Activated naive CD4-positive, alpha-beta T cell treated with anti-CD3 and anti-CD28 coated beads, Interleukin-2, amount 10 ng/mL, durations not matched to agents 7 days and 5 days (primary cell): ENCODE measurements at places on chromosomes 3 and 15.

DNA sequence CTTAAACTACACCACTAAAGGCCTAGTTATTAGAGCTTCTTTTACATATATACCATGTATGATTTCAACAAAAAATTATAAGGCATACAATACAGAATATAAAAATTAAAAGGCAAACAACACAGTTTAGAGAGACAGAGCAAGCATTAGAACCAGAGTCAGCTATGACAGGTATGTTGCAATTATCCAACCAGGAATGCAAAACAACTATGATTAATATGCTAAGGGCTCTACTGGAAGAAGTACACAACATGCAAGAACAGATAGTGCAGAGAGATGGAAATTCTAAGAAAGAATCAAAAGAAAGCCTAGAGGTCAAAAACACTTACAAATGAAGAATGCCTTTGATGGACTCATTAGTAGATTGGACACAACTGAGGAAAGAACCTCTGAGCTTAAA lies 39.6 kb downstream of the CCDC54 start:
- no peak for DNase-seq

GRCh38 chr15:42707873-42708544 lies 28.9 kb downstream of the CDAN1 start:
- no peak for DNase-seq

DNA sequence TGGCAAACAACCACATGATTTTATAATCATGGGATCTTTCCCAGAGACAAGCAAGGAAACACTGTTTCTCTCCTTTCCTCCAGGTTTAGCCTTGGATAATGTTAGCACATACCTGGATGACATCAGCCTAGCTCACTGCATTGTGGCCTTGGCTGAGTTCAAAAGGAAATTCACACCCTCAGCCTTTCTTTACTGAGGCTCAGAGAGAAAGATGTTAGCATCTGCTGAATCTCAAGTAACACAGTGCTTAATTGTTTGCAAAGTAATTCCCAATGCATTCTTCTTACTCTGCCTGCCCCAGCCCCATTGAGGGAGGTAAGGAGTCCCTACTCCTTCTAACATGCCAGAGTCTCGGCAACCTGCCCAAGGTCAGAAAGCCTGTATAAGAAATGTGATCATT lies 432.2 kb upstream of the LMCD1 start:
- DNase-seq: no peak

DNA sequence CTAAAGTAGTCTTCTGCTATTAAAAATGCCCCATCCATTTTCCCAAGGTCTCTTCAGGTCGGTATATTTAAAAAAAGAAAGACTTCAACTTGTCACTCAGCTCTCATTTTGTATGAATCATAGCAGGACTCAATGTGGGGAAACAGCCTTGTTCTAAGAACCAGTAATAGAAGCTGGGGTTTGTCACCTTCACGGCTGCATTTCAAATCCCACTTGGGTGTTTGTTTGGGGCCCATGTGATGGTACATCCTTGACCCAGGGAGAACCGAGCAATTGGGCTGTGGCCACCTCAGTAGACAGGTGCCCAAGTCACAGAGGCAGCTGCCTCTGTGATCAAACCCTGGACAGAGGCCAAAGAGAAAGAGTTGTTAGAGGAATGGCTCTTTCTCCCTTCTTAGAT lies 70.3 kb upstream of the ARL8B start:
- DNase-seq: no peak

DNA sequence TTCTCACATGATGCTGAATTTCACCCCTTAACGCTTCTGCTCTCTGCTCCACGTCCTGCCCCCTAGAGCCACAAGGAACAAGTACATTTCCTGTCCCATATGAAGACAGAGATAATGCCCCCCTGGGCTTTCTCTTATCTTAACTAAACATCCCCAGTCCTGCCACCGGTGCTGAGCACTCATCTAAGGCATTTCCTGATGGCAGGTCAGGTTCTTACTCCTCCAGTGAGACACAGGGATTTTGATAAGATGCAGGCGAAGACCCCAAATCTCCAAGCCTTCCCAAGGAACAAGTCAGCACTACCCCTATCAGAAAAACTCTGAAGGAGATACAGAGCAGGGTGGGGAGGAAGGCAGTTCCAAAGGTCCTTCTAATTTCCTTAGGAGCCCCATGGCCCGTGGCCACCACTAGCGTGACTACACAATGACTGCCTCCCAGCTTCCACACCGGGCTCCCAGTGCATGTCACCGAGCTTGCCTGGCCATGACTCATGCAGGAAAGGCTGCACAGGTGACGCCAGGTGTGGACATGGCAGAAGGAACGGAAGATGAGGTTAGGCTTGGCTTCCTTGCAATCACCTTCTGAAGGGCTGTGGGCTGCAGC lies 152.9 kb downstream of the XXYLT1 start:
- no peak for DNase-seq

DNA sequence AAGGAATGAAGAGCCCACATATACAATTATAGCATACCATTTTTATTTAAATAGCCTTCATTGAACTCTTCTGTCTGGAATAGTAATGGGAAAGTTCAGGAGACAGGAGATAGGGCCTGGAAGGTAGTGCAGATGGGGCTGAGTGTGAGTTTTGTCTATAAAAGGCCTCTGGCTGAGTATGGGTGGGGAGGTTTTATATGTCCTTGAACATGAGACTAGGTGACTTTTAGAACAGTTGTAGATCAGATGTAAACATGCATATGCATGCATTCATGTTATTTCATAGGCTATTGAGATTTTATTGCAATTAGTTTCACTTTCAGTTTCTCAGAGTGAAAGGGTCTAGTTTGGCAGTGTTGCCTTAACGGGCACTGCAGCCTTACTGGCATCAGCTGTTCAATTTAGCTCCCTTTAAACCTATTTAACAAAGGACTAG lies 27.1 kb downstream of the CGGBP1 start:
- DNase-seq: peak; percentile 40

DNA sequence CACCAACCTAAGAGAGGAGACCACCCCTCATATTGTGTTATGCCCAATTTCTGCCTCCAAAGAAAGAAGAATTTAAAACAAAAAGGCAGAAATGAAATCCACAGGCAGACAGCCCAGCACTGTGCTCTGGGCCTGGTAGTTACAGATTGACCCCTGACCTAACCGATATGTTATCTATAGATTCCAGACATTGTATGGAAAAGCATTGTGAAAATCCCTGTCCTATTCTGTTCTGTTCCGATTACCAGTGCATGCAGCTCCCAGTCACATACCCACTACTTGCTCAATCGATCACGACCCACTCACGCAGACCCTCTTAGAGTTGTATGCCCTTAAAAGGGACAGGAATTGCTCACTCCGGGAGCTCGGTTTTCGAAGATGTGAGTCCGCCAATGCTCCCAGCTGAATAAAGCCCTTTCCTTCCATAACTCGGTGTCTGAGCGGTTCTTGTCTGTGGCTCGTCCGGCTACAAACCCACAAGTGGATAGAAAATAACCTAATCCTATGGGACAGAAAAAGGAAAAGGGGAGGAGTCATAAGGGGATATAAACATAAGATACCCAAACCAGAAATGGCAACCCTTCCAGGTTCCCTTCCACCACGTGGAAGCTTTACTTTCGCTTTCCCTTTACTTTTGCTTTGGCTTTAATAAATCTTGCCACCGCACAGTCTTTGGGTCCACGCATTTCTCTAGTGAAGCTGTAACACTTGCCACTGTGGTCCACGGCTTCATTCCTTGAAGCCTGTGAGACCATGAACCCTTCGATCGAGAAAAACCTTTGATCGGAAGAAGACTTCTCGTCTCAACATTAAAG lies 1.7 kb upstream of the CFAP91 start:
- DNase-seq: peak; percentile 22

GRCh38 chr15:42604894-42605744 lies 29.7 kb downstream of the STARD9 start:
- no peak for DNase-seq

DNA sequence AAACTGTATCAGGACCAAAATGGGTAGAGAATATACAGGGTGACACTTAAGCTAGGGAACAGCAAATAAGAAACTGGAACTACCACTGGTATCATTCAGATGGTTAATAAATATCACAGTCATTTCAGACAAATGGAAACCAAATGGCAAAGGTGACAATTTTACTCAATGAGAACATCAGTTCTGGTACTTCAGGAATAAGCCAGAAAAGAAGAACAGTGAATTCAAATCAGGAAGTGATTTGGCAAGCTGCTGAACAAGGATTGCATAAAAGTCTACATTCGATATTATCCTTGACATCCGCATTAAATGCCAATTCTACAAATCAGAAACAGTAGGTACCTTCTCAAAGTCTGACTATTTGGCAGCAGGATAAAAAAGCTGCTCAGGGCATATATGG lies 23.5 kb upstream of the STIMATE start:
- DNase-seq: no peak

DNA sequence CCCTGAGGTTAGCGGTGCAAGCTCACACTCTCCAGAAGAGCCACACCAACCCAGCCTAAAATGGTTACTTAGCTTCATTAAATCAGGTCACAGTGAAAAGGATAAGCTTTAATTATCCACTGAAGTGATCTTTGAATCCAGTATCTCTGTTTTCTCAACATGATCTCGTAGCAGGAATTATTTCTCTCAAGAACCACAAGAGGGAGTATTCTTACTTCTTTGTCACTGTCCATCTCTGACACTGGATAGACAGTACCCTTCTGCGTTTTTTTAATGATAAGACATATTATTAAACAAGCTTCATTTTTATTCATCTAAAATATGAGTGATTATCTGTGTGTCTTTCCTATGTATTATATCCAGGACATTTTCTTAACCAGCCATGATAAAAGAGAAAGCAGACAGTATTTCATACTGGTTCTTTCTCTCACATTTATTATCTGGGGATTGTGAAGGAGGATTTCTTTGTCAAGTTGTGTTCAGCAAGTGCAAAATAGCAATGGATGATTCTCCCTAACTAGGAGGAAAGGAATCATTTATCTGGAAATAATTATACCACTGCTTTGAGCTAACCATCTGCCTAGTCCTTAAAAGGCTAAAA lies 105.4 kb upstream of the CCDC54 start:
- DNase-seq: no peak

DNA sequence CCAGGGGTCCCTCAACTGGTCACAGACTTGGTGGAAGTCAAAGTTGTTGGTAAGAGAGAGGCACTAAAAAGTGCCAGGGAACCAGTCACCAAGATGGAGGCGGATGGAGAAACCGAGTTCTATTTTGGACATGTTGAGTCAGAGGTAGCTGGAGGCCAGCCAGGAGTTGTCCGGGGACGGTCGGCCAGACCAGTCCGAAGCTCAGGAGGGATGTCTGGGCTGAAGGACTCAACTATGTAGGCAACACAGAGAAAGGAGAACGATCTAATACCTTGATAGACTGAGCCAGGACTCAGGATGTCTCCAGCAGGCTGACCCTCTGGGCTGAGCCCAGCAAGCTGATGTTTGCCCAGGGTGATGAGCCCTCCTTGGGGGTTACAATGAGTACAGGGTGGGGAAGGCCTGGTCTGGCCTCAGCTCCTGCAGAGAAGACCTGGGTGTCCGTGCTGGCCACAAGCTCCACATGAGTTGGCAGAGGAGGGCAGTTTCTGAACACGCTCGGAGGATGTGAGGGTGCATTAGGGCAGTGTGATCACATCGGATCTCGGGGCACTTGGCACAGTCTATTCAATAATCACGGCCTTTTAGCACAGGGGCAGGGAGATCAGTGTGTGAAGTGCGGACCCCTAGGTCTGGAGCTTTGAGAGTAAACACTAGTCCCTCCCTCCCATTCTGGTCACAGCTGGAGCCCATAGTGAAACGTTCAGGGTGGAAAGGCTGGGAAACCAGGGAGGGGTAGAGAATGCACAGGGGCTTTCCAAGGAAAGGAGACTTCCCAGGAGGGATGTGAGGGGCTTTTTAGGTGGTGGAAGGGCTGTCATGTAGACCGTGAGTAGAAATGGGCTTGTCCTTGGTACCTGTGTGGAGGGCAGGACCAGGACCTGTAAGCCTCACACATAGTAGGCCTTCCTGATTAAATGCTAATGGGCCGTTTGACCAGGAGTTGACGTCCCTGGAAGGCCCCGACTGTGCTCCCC lies 111.9 kb downstream of the ETFA start:
- DNase-seq: no peak

DNA sequence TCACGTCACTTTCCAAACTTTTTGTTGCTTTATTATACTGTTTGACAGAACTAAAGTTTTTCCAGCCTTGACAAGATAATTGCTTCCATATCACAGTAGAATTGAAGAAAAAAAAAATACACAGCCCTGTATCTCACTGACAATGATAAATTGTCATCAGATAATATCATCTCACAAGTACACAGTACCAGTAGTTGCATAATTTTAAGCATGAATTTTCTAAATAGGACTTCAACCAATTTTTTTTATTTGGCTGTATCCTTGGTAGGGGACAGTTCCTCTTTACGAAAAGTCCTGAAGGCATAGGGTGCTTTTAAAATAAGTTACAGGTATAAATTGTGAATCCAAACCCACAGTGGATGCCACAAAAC lies 230.7 kb downstream of the ATP8B4 start:
- no peak for DNase-seq

GRCh38 chr3:40885430-40885829 lies 313.9 kb upstream of the CTNNB1 start:
- no peak for DNase-seq

DNA sequence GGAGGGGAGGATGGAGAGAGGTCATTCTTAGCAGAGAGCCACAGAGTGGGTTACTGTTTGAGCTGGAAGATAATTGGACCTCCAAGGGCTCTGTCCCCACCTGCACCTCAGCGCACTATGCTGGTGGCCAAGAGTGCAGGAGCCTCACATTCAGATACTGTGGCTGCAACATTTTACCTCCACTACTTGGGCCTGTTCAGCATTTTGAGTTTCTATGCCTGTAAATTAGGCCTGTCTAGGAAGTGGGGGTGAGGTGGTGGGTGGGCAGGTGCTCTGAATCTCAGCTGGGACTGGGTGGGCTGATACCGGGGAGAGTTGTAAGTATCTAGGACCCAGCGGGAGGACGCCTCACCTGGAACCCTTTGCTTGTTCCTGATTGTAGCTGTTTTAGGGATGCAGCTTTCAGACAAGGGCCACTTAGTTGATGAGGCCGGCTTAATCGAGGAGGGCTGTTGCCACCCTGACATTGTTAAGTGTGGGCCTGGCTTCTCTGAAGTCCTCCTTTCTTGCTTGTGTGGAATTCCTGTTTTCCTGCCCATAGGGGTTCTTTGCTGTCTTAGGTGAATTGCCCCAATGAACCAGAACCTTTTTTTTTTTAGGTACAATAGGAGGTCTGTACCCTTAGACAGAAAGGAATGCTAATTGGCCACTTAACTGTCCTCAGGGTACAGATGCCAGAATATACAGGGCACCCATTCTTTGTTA lies 83.8 kb downstream of the SMAD3 start:
- no peak for DNase-seq
